ENCODE measurements at places on chromosomes 16 and 17. TPM values are rescaled to one million over a fixed set of nuclear protein-coding genes. Genes with fewer than 3 reads are reported as not detected.

- no peak overlapping the region for H3K4me3 ChIP-seq
- peaks cover 11% of the 10 kb centered on the region for H3K4me1 ChIP-seq
- H3K27ac ChIP-seq: no peak overlapping the region
- no peak for DNase-seq
- peaks cover 82% of the 10 kb centered on the region for H3K27me3 ChIP-seq
Measured at GRCh38 chr17:1274245-1274608, 4.0 kb downstream of the BHLHA9 start.

GRCh38 chr16:30065943-30066760 lies 592 bp downstream of the ALDOA start:
- DNase-seq: no peak
- peaks cover 45% of the 10 kb centered on the region for H3K36me3 ChIP-seq
- H3K4me3 ChIP-seq: peak overlapping the region; percentile 93
- H3K27ac ChIP-seq: peak overlapping the region; percentile 100
- H3K4me1 ChIP-seq: peaks cover 84% of the 10 kb centered on the region

DNA sequence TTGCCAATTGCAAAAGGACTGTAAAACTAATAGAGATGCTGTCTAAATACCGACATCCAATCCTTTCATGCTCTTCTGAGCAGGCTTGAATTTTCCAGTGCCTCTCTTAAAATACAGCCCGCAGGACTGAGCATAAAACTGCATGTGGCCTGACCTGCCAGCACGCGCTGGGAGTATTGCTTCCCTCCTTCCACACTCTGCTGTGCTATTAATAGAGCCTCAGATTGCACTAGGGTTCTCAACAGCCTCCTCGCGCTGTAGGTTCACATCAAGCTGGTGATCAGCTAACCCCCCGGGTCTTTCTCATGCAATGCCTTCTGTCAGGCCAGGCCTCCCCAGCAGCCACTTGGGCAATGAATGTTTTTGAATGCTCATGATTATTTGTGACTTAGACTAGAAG lies 14.2 kb upstream of the MSI2 start:
- H3K27me3 ChIP-seq: no peaks in the 10 kb centered on the region
- H3K27ac ChIP-seq: peak overlapping the region; percentile 53
- DNase-seq: peak; percentile 28
- H3K4me1 ChIP-seq: peaks cover 16% of the 10 kb centered on the region
- H3K4me3 ChIP-seq: no peak overlapping the region
- no peaks in the 10 kb centered on the region for H3K36me3 ChIP-seq

- H3K4me1 ChIP-seq: peaks cover 32% of the 10 kb centered on the region
- no peak overlapping the region for H3K27ac ChIP-seq
- no peak overlapping the region for H3K4me3 ChIP-seq
- no peak for DNase-seq
Measured at GRCh38 chr17:78426293-78426879, 47.9 kb downstream of the PGS1 start.

DNA sequence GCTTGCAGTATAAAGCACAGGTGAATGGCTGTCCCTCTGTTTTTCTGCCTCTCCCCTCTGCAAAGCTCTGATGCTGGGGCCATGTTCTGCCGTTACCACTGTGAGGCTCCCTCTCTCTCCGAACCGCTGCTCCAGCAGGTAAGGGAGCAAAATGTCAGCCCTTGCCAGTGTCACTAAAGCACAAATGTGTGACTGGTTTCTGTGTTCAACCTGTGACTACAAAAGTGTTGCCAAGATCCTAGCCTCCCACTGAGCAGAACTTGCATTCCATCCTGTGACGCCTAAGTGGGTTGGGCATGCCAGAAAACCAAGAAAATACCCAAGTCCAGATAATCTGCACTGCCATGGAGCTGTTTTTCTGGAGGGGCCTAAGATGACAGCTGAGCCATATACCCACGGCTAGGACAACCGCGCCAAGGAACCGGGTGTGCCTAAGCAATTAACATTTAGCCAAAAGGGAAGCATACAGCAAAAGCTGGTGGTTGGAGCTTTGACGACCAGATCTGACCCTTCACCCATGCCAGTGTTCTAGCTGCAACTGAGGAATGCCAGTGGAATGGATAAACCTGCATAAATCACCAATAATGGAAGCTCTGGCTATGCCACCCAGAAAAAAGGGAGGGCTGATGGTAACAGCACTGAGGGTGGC lies 35.0 kb downstream of the PSME3IP1 start:
- no peak for DNase-seq
- H3K4me1 ChIP-seq: peaks cover 66% of the 10 kb centered on the region
- peaks cover 40% of the 10 kb centered on the region for H3K36me3 ChIP-seq

DNA sequence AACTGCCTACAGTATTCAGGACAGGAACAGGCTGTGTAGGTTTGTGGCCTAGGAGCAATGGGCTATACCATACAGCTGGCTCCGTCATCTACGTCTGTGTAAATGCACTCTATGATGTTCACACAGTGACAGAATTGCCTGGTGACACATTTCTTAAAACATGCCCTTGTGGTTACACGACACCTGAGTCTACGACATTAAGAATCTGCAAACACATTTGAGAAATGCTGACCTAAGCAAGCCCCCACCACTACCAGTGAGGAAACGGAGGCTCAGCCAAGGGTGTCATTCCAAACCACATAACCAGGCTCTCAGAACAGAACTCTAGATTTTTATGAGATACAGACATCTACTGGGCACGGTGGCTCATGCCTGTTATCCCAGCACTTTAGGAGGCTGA lies 23.5 kb downstream of the USP36 start:
- no peak for DNase-seq
- peaks cover 100% of the 10 kb centered on the region for H3K36me3 ChIP-seq
- H3K4me3 ChIP-seq: no peak overlapping the region
- no peak overlapping the region for H3K27ac ChIP-seq
- no peaks in the 10 kb centered on the region for H3K27me3 ChIP-seq

DNA sequence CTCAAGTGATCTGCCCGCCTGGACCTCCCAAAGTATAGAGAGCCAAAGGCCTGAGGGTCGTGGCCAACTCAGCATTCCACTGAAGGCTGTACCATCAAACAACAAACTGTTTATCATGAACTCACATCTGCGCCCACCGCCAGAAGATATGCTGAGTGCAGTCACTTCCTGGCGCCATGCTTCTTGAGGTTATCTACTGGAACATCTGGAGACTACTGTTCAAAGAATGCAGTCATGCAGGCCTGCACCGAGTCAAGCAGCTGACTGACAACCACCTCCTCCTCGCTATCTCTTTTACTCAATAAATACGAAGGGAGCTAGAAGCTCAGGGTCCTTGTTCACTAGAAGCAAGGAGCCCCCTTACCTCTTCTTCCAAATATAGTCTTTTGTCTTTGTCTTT lies 473.9 kb upstream of the EEF2KMT start:
- H3K4me3 ChIP-seq: no peak overlapping the region
- no peak for DNase-seq
- H3K27ac ChIP-seq: no peak overlapping the region
- no peaks in the 10 kb centered on the region for H3K4me1 ChIP-seq
- peaks cover 4% of the 10 kb centered on the region for H3K27me3 ChIP-seq

DNA sequence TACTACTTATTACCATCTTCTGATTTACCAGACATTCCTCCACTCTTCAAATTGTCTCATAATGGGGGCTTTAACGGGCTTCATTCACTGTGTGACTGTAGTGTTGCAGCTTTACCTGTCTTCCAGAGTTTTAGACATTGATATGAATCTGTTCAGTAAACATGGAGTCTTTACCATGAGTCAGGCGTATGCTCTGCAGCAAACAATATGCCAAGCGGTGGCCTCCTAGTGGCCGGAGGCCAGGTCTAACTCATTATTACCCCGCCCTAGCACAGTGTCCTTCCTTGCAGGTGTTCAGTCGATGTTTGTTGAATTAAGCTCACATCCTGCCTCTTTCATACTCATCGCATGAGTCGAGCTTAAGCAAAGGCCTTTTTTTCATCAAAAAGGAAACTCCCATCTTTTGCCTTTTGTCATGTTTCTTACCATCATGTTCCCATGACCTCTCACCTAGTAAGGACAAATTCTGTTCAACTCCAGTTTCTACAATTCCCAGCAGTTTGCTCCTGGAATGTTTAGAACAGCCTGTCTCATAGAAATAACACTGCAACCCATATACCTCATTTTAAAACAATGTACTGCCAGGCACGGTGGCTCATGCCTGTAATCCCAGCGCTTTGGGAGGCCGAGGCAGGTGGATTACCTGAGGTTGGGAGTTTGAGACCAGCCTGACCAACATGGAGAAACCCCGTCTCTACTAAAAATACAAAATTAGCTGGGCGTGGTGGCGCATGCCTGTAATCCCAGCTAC lies 39.4 kb downstream of the TUBD1 start:
- no peak overlapping the region for H3K4me3 ChIP-seq
- peak overlapping the region; percentile 59 for H3K27ac ChIP-seq
- H3K36me3 ChIP-seq: no peaks in the 10 kb centered on the region
- DNase-seq: no peak
- peaks cover 15% of the 10 kb centered on the region for H3K4me1 ChIP-seq
- H3K27me3 ChIP-seq: no peaks in the 10 kb centered on the region

GDPD1 gene
- total RNA-seq: 2.9 TPM

EXOC3L1 gene
- total RNA-seq: 3.9 TPM

PNMT gene
- 7.6 TPM for total RNA-seq

KRT9 gene
- not detected for total RNA-seq

GRAP gene
- 1.7 TPM for total RNA-seq

All from left ventricle myocardium inferior (tissue), 1 donor.